ENCODE measurements at places on chromosomes 6 and 20. TPM values are rescaled to one million over a fixed set of nuclear protein-coding genes. Genes with fewer than 3 reads are reported as not detected.

DNA sequence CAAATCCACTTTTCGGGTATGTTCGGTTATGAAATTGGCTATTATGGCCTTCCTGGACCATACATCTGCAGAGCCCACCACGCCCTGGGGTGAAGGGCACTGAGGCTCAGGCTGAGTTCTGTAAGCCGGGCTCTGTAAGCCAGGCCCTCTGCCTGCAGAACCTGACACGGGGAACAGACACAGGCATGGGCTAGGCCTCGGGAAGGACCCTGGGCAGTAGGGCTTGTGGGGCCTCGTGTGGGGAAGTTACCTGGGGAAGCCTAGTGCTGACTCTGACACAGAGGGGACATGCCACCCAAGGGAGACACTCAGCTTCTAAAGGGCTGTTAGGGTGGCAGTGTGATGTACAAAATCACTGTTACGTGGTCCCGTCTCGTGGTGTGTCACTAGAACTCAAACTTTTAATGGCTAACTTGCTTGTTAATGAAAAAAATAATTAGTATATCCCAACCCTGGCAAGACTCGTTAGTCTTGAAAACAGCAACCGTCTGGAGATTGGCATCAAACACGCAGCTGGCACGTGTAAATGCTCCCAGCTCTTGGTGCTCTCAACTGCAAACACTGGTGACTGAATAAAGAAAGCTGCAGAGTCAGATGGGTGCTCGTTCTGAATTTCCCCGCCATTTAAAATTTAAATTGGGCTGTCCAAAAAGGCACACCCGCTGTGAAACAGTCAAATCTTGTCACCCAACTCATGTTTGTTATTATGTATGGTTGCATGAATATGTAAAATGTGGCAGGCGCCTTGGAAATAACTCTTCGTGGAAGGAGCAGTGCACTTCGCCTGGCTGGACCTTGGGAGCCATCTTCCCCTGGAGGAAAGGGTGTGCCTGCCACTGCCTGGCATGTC, 23.6 kb upstream of the TCFL5 start:
- DNase-seq, result no peak

Gene HLA-F
- total RNA-seq, result 0.40 TPM

GRCh38 chr20:21352703-21353102, 44.6 kb downstream of the NKX2-4 start:
- DNase-seq, result no peak

- DNase-seq, result no peak
These were observed 101.2 kb upstream of the ARMC2 start for GRCh38 chr6:108746836-108747575.

GRCh38 chr6:90425161-90425641, 128.6 kb upstream of the BACH2 start:
- no peak for DNase-seq

Gene TRPC4AP
- 52.4 TPM for total RNA-seq

GRCh38 chr6:14665827-14666724, 548.5 kb downstream of the CD83 start:
- peak; percentile 22 for DNase-seq

DNA sequence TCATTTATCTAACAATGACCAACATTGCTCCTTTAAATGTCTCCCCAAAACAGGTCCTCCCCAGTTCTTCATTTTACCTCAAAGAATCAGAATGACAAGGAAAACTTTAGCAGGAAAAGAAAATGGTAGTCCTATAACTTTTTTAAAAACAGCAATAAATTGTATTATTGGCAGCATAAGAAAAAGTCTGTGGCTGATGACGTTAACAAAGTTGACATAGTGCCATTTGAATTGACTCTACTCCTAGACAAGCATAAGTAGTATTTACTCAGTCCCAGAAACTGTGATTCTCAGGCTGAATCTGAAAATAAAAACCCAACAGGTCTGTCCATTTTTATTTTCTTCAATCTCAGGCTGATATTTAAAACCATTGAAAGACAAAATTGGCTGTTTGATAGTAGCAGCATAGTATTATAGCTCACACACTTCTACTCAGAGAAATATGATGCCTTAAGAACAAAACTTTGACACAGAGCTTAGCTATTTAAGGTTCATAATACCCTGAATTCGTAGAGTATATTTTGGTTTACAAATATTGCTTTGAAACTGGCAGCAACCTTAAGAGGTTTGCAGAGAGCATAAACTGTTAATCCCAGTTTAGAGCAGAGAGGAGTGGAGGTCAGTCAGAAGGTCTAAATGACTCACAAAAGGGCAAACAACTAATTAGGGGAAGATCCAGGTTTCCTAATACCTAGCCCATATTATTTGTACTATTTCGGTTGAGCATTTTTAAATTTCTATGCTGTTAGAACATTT, 35.0 kb upstream of the TENT5A start:
- no peak for DNase-seq

DNA sequence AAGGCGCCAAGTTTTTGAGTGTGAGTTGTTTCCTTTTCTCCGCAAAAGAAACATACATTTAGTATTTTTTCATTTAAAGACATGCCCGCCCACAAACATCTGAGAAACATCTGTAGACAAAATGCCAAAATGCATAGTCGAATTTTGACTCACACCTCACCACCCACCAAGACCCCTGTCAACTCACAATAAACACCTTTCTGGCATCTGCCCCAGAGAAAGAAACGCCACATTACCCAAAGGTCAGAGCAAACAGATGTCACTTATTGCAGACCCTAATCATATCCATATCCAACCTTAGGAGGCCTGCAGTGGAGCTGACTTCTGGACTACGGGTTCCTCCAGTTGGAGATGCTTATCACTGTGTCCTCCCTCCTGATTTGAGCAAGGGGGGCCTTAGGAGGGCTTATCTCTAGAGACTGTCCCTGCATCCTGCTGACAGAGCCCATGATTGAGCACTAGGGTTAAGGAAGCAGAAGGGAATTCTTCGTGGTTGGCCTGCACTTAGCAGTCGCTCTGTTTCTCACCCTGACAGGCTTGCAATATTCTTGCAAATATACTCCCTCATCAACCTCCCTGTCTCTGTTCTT, 90.5 kb upstream of the TBX18 start:
- no peak for DNase-seq

GRCh38 chr20:61931476-61932198, 134.0 kb downstream of the TAF4 start:
- DNase-seq, result no peak
